ENCODE measurements at places on chromosomes 3 and 15.

- peak; percentile 81 for DNase-seq
Measured at GRCh38 chr3:152243721-152244516, 24.8 kb upstream of the MBNL1 start.

- DNase-seq = no peak
Measured at GRCh38 chr3:150421799-150422548, 13.9 kb downstream of the TSC22D2 start.

GRCh38 chr3:111173906-111174305 is 102.3 kb downstream of the NECTIN3 start:
- DNase-seq = no peak

DNA sequence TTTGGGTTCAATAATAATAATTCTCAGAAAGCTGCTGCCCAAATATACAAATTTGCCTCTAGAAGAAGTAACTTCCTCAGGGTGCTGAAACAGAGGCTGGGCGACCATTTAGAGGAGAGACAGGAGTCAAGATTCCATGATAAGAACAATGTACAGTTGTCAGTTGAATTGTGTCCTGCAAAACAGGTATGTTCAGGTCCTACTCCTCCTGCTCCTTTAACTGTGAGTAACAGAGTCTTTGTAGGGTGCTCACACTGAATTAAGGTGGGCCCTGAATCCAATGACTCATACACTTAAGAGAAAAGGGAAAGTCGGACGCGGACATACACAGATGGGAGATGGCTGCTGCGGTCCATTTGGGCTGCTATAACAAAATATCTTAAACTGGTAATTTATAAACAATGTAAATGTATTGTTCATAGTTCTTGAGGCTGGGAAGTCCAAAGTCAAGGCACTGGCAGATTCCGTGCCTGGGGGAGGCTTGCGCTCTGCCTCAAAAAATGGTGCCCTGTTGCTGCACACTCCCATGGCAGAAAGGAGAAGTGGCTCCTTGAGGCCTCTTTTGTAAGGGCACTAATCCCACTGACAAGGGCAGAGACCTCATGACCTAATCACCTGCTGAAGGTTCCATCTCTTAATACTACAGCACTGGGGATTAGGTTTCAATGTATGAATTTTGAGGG is 55.1 kb downstream of the MB21D2 start:
- no peak for DNase-seq

DNA sequence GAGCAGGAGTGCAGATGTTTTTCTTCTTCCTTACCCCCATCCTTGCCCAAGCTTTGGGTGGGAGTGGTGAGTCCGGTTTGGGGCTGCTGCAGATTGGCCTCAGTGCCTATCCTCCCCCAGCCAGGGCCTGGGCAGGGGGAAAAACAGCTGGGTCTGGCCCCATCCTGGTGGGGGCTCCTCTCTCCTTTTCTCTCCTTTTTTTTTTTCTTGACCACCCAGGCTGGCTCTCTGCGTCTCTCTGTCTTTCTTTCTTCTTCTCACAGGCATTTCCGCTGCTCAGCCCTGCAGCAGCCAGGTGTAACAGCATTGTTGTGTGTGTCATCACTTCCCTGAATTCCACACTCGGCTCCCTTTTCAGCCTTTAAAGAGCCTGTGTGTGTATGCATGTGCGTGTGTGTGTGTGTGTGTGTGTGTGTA is 2.0 kb downstream of the FOXL2NB start:
- no peak for DNase-seq

DNA sequence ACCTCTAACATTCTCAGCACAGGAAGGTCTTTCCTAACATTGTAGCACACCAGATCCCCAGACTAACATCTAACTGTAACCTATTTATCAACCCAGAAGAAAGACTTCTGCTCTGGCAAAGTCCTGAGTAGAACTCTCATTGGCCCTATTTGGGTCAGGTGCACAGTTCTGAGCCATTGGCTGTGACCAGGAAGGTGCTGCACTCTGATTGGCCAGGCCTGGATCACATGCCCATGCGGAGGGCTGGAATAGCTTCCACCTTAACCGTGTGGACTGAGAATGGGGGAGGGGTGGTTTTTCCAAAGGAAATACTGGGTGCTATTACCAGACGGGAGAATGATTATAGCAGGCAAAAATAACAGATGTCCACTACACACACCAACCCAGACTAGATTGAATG is 11.5 kb downstream of the FEZF2 start:
- DNase-seq = no peak

- no peak for DNase-seq
Measured at GRCh38 chr15:34942363-34942762, 27.2 kb downstream of the AQR start.

DNA sequence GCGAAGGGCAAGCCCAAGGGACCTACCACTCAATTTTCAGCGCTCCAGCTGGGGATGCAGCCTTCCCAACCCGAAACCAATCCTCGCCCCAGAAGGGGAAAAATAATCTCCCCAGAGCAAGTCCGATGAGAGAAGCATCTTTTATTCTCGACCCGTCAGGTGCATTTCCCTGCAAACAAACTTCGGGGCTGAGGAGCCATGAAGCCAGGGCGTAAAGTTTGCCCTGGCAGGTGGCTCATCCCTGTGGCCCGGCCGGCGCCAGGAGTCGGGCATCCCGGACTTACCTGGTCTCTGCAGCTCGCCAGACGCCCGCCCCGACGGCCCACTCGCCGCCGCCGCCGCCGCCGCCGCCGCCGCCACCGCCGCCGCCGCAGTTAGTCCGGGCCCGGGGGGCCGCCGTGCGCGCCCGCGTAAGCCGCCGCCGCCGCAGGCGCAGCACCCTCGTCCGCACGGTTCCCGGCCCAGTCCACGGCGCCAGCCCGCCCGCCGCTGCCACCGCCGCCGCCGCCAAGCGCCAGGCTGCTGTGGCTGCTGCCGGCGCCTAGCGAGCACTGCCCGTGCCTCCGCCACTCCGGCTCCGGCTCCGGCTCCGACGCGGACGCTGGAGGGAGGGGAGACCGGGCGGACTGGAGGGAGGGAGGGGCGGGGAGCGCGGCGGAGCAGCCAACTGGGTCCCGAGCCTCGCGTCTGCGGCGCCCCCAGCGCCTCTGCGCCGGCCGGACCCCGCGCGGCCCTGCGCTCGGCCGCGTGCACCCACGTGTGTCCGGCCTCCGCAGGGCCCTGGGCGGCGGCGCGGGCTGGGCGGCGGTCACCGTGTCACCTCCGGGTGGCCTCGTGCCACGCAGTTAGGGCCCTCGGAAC is at the start of gene CNTN3:
TSS of gene CNTN3 (minus strand) at position 553 of the 861 bp plus-strand sequence. CDS start 93,547 bp downstream, outside the sequence.
- DNase-seq = no peak

DNA sequence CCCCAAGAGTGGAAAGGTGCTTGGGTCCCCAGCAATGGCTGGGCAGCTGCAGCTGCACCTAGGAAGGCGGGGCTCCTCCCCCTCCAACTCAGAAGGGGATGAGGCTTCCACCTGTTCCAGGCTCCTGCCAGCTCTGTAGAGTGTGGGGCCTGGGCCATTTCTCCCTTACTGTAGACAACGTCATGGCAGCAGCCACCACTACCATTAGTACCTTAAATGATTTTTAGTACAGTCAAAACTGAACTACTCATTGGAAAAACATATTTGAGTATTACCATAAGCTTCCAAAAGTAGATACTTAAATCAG is 1274.2 kb upstream of the GBE1 start:
- DNase-seq = no peak

- DNase-seq = peak; percentile 85
Measured at GRCh38 chr15:75171408-75171807, 30.3 kb upstream of the C15orf39 start.

- no peak for DNase-seq
Measured at GRCh38 chr3:171971919-171972514, 67.4 kb upstream of the FNDC3B start.

DNA sequence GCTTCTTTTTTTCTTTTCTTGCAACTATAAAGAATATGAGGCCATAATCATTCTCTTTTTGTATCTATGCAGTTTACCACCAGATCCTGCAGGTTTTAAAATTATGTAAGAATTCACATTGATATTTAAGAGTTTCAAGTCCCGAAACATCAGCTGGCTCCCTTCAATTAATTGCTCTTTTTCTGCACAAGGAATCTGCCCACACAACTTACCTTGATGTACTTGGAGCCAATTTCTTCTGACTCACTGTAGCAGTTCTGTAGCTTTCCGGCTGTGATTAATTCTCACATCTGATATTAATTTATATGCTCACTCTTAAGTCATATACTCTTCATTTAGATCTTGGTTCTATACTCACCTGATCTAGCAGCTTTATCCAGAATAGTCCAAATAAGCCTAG is 781.8 kb downstream of the CADM2 start:
- no peak for DNase-seq

DNA sequence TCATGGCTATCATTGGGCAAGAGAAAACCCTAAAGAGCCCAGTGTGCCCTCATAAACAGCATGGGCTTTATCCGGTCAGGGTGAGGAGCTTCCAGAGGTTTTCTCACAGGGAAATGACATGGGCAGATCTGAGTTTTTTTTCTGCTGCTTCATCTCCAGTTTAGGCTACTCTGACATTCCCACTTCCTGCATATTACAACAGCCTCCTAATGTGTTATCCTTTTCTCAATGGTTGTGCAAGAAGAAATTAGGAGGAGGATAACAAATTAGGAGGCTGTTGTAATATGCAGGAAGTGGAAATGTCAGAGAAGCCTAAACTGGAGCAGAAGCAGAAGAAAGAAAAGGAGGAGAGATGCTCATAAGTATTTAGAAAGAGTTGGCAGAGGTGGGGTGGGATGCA is 175.6 kb downstream of the MTHFS start:
- no peak for DNase-seq

DNA sequence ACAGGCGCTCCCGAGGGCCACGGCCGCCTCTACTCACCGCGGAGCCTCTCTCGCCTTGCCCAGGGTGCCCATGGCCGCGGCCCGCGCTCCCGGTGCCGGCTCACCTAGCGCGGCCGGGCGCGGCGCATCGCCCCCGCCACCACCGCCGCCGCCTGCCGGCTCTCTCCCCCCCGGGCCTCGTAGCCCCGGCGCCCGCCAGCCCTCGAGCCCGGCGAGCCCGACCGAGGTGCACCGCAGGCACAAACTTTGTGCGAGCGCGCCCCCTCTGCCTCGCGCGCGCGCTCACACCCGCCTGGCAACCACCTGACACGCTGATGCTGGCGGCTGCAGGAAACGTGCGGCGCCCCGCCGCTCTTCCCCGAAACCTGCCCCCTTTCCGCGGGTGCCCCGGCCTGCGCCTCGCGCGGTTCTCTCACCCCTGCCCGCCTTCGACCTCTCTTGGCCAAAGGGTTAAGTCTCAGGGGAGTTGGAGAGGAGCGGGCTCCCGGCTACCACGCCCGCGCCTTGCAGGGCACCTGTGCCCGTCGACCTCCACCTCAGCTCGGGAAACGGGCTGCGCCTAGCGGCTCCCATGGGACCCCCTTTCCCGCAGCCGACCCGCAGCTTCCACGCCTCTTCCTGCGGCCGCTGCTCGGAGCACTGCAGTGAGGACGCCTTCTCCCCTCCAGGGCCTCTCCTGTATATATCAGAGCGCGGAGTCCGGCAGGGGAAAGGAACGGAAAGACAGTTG is at the start of gene RASGRP1:
TSS of gene RASGRP1 (minus strand) at position 258 of the 730 bp plus-strand sequence. CDS start at position 72, 186 bp downstream.
- DNase-seq = peak; percentile 52

GRCh38 chr3:193943200-193943599 is 192.7 kb upstream of the HES1 start:
- no peak for DNase-seq

Data from hematopoietic multipotent progenitor cell treated with erythropoietin and hydrocortisone succinate and interleukin-3 and kit ligand, for 8 days (in vitro differentiated cells).